ENCODE measurements at places on chromosomes 5 and 9.

DNA sequence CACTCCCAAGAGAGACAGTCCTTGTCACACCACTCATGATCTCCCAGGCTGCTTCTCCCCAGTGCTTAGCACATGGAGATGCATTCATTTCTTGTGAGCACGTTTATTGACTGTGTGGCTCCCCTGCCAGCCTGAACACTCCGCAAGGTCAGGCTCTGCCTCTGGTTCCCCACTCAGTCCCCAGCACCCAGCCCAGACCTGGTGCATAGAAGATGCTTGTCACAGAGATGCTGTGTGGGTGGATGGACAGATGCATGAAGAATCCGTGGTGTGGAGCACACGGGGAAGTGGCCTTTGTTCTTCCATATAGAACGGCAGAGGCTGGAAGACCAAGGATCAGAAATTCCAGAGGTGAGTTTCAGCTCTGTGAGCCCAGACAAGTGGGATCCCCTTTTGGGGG is 13.8 kb upstream of the CRB2 start:
- no peak for DNase-seq

- DNase-seq, result no peak
These were observed 87.0 kb upstream of the SPRY4 start for GRCh38 chr5:142411656-142412425.

DNA sequence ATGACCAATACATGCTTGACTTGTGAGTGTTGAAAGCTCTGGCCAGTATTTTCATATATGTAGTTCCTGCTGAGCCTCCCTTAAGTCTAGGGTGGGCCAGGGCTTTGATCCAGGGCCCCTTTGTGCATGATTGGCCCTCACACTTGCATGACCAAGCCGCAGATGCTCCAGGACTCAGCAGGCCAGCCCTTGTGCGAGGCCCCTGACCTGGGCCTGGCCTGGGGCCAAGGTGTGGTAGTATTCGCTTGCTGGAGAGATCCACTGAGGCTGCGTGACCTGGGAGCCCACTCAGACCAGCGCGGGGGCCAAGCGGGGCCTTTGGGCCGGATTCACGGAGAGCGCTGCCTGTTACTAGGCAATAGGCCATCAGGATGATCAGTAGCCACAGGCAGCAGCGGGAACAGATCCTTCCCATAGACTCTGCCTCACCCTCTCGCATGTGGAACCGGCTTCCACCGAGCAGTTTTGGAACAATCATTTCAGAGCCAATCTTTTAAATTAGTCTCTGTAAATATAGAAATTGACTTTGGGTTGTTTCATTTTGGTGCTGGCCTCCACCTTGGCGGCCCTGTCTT is 79.0 kb upstream of the PTCH1 start:
- DNase-seq, result no peak

DNA sequence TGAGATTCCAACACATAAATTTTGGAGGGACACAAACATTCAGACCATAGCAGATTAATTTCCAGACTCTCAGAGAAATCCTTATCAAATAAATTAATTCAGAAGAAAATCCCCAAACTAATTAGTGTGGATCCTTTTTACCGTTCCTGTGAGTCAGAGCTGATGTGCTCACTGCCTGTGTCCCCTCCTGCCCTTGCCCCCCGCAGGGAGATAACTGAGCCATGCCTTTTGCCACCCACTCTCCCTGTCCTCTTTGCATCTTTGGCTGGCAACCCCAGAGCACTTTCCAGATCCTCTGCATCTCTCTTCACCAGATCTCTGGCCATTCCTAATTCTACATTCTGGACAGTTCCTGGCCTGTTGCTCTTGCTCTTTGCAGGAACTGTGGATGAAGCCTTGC is 135.4 kb upstream of the MAP1B start:
- DNase-seq, result no peak

- no peak for DNase-seq
These were observed 37.6 kb upstream of the ORM1 start for GRCh38 chr9:114285166-114285867.

DNA sequence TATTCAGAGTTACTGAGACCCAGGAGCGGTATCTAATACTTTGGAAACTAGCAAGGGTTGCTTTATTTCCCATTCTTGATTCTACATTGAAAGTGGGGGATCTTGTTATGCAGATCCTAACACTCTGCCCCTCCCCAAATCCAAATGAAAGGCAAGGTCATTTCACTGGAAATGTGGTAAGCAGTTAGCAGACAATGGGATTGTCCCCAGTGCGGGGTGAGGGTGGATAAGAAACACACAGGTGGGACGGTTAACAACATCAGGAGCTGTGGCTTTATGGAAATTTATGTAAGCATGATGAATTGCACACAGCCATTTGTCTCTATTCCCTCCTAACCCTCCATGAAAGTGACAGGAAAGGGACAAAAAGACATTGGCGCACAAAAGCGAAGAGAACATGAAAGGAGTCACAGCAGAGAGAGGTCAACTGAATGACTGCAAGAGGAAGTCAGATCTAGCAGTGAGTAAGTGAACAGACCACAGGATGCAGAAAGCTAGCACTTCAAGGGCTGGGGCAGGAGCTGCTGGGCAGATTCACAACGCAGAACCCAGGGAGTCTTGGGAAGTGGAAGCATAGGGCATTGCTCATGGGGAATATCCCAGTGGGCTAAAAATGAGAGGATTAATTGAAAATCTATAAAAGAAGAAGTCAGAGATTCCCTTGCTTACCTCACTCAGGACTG is 184.4 kb downstream of the HSD17B3 start:
- no peak for DNase-seq

- DNase-seq, result no peak
These were observed 187.7 kb downstream of the CACNA1B start for GRCh38 chr9:138065287-138065686.

GRCh38 chr9:110152704-110153374 is 55.1 kb downstream of the C9orf152 start:
- peak; percentile 76 for DNase-seq

GRCh38 chr9:100394816-100395215 is 32.1 kb upstream of the MSANTD3 start:
- no peak for DNase-seq

DNA sequence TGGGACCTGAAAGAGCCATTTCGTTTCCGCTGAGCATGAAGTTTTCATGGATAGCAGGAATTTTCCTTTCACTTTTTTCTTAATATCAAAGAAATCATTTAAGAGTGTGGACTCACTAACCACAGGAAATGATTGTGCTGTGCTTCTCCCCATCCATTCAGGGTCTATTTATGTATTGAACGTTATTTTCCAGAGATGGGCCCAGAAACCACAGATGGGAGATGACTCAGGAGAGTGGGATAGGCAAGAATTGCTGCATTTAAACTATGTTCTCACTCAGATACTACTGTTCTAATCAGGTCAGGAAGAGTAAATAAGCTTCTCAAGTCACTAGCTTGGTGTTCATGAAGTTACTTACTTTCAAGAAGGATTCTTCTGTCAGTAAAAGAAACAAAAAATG is 763.8 kb downstream of the DTWD2 start:
- DNase-seq, result no peak

DNA sequence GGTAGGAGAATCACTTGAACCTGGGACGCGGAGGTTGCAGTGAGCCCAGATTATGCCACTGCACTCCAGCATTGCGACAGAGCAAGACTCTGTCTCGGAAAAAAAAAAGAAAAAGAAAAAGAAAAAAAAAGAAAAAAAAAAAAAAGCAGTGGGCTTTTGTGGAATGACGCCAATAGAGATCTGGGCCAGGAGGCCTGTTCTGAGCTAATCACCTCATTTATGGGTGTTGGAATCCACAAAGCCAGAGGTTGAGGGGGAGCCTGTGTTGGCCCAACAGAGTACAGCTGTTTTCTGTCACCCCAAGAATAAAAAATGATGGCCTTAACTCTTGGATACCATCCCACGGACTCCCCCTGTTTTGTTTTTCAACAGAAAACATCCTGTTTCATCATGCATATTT is 18.5 kb downstream of the OSTF1 start:
- DNase-seq, result no peak

DNA sequence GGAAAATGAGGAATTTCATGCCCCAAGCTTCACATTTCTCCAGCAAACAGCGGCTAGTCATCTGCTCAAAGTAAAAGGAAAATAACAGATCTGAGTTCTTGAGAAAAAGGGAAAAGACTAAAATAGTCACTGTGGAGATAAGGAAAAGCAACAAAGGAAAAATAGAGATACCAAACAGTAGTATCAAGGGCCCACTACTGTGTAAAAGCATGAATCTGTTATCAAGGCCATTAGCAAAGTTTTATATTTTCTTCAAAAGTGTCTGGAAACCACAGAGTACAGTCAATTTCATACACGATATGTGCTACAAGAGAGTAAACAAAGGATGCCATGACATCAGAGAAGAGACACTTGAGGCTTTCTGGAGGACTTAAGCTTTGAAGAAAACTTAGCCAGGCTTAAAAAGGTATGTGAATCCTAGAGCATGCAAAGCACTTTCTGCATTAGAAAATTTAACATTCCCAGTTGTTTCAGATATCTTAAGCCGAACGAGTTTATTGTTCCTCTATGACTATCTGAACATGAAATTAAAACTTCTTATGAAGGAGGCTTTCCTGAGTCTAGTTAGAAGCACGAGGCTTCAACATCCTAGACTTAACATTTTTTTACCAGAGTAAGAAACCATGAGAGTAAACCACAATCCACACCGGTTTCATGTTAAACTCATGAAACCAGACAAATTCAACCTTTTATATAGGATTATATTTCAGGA is 1.2 kb downstream of the TTC33 start:
- no peak for DNase-seq
